WTC11 (cell line): ENCODE measurements at places on chromosomes 16 and 17.

DNA sequence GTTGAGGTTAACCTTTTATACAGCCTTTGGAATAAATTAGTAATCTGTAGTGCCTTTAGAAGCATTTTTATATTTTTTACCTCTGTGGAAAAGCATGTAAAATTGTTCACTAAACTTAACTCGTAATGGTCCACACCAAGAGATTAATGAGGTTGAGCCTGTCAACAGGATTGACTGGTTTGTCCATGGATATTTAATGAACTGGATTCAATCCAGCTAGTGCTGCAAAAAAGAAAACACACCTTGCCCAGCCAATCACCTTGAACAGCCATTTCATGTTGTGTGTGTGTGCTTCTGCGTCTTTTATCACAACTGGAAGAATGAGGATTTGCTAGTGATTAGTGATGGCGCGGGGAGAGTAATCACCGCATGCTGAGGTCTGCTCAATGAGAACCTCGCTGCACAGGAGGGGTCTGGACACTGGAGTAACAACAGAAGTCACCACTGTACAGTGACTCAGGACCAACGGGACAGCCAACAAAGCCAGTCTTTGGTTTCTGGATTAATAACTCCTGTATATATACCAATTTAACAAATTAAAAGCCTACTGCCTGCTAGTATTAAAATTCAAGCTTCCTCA lies 33.7 kb downstream of the LITAFD start:
- no peak for DNase-seq

- DNase-seq: no peak
Observed at GRCh38 chr17:62900096-62900495, 65.9 kb upstream of the TANC2 start.

DNA sequence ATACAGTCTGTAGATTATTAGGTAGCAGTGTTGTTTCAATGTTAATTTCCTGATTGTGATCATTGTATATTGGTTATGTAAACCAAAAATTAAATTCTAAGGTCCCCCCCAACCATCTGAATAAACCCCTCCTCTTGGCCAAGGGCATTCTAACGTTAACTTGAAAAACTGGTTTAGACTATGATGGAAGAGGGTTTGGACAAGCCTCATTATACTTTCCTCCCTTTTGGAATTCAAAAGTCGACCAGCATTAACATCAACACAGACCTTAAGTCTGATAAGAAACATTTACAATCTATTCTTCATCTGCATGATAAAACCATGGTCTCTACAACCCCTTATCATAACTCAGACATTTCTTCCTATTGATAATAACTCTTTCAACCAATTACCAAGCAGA lies 20.6 kb upstream of the KIFC3 start:
- DNase-seq: no peak

- DNase-seq: peak; percentile 71
Observed at GRCh38 chr16:3115561-3115960, 3.2 kb downstream of the ZNF205 start.

GRCh38 chr16:81066681-81067080 lies 10.4 kb downstream of the C16orf46 start:
- no peak for DNase-seq

DNA sequence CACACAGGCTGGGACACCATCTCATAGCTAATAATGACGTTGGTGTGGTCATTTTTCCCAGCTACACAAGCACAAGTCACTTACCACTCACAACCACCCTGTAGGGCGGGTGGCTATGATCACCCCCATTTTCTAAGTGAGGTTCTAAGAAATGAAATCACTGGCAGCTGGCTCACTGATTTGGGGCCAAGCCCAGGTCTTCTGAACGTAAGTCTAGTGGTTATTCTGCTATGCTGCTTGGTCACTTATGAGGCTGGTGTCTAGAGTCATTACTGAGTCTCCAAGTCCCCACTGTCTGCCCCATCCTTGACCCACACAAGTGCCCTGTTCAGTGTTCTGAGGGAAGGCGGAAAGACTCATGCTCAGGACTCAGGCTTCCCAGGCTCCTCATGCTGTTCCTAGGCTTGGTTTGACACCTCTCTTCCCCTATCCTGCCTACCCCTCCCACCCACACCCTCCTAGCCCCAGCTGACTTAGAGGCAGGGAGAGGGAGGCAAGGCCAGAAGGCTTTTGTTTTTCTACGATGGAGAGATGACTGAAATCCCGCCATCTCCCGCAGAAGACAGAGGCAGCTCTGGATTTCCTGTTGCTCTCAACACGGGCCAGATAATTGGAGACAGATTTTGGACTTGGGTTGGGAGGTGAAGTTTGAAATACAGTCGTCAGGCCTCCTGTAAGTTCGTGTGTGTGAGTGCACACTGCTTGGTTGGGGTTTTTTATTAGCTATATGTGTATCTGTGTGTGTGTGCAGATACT lies 32.2 kb downstream of the FZD2 start:
- no peak for DNase-seq

DNA sequence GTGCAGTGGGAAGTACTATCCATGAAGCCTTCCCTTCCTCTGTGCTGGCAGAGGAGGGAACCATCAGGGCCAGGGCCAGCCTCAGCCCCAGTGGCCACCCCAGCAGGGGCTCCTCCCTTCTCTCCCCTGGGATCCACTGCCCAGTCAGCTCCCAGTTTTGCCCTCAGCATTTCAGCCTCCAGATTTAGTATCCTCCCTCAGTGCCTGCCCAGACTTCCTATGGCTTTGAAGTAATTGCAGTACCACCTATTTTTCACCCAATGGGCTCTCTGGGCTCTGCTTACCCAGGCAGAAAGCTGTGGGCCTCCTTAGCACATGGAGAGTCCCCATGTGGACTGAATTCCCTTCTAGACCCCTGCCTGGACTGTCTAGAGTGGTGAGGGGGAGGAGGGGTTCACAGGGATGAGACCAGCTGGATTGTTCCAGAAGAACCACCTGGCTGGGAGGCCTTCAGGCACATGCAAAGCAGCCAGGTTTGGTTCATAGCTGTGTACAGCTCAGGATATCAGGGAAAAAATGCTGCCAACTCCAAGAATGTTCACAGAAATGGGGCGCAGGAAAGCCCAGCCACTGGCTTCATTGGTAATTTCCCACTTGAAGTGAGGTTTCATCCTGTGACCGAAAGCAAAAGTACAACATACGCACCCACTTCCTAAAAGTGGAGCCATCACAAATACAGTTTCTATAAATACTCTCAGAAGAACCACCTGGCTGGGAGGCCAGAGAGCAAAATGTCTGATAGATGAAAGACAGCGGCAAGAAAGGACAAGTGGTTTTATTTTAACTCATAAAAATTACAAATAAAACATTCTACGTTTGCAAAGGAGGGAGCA lies 15.2 kb upstream of the HERPUD1 start:
- no peak for DNase-seq

- DNase-seq: no peak
Observed at GRCh38 chr17:72294487-72294893, 173.7 kb downstream of the SOX9 start.

GRCh38 chr16:30723725-30724355 lies 24.4 kb upstream of the PHKG2 start:
- no peak for DNase-seq

- no peak for DNase-seq
Observed at GRCh38 chr17:7838090-7839075, 4.4 kb downstream of the KDM6B start.

DNA sequence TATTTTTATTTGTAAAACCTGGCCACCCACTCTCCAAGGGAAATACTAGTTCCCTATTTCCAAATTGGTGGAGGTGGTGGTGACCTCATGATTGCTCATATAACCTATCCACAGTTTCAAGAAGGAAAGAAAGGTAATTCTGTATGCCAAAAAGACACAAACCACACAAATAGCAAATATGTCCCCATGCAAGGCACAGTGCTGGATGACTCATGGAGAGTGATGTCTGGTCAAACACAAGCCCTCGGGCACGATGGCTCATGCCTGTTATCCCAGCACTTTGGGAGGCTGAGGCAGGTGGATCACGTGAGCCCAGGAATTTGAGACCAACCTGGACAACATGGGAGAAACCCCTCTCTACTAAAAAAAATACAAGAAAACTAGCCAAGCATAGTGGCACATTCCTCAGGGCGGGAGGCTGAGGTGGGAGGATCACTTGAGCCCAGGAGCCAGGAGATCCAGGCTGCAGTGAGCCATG lies 64.2 kb downstream of the GNA13 start:
- no peak for DNase-seq

DNA sequence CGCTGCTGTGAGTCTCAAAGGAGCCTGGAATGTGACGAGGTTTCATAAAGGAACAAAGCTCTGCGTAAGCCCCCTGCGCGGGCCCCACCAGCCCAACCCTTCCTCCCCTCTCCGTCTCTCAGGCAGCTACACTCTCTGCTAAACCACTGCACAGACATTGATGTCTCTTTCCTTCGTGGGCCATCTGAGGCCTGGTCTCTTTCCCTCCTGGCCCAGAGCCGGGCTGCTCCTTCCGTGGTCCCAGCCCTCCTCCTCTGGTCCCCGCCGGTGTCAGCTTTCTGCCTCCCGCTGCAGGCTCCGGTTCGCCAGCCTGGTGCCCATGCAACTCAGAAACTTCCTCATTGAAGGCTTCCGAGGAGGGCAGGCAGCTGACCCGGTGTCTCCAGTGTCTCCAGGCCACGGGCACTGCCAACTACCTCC lies 7.4 kb downstream of the SCARF1 start:
- no peak for DNase-seq

DNA sequence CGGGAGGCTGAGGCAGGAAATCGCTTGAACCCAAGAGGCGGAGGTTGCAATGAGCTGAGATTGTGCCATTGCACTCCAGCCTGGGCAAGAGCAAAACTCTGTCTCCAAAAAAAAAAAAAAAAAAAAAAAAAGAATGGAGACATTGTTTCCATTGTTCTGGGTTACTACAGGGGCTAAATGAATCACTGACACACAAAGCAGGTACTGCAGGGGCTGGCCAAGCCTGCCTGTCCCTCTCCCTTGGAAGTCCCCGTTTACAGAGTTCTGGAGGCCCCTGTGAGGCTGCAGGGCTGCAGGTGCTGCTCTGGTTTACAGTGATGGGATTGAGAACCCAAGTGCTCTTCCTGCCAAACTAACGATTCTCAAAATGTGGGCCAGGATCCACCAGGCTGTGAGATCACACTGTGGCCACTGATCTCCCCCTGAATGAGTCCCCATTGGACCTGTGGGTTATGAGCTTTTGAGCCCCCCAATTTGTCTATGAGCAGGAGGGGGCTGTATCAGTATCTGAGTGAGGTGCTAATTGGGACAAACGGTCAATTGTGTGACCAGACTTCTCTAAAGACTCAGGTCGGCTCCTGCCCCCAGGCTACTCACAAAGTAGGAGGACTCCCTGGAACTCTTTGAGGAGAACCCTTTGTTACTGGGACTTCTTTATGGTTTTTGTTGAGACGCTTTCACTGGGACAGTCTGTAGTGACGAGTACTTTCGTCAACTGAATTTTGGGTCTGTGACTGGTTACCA lies 39.0 kb downstream of the DNAH17 start:
- DNase-seq: no peak

DNA sequence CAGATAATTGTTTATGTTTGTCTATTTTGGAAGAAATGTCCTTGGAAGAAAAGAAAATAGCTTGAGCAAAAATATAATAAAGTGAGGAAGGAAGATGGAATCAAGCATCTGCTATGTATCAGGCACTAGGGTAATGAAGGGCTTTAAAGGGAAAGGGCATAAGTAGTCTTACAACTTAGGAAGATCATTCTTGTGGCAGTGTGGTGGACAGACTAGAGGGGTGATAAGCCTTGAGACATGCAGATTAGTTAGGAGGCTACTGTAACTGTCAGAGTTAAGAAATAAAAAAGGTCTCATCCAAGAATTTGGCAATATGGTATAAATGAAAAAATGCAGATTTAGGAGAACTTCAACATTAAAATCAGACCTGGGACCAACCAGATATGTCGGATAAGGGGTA lies 14.9 kb downstream of the FAM222B start:
- no peak for DNase-seq

DNA sequence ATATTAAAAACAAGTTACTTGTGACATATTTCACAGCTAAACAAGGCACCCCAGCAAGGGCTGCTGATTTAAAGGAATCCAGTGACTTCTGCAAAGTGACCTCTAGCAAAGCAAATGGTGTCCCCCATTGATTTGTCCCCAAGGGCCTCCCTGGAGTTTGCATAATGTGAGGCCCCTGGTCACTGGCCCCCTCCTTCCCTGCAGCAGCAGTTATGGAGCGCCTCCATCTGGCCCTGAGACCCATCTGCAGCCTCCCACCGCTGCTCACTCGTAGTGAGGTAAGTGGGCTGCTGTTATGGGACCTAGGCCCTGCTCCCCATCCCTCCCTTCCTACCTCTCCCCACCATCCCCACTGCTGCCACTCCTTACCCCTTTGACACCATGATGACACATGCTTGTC lies 19.6 kb upstream of the EEF2K start:
- peak; percentile 80 for DNase-seq

DNA sequence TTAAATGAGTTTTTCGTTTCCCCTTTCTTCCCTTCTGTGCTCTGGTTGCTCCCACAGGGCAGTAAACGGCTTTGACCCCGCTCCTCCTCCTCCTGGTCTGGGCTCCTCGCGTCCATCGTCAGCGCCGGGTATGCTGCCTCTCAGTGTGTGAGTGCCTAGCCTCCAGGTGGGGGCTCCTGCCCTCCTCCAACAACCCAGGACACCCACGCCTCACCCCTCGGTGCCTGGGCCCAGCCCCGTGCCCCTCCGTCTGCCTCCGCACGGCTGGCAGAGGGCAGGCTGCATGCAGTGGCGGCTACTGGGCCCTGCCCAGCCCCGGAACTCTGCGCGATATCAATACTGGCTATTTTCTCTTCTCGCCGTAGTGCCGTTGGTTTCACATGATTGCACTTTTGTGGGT lies 31.2 kb downstream of the NDEL1 start:
- no peak for DNase-seq

GRCh38 chr17:45380046-45380765 lies 52.5 kb downstream of the ARHGAP27 start:
- no peak for DNase-seq

GRCh38 chr16:89191901-89192185 lies 8.5 kb downstream of the SLC22A31 start:
- DNase-seq: peak; percentile 16

DNA sequence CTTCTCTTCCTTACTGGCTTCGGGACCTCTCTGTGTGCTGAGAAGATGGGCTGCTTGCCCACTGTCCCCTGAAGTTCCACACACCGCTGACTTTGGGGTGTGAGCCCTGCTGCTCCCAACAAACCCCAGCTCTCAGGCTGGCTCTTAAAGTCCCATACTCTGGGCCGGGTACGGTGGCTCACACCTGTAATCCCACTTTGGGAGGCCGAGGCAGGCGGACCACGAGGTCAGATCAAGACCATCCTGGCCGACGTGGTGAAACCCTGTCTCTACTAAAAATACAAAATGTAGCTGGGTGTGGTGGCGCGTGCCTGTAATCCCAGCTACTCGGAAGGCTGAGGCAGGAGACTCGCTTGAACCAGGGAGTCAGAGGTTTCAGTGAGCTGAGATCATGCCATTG lies 17.2 kb downstream of the CD7 start:
- no peak for DNase-seq

GRCh38 chr17:32267690-32268205 lies 2.1 kb downstream of the RHBDL3 start:
- peak; percentile 35 for DNase-seq

- no peak for DNase-seq
Observed at GRCh38 chr17:18949566-18949965, 2.4 kb upstream of the SLC5A10 start.

DNA sequence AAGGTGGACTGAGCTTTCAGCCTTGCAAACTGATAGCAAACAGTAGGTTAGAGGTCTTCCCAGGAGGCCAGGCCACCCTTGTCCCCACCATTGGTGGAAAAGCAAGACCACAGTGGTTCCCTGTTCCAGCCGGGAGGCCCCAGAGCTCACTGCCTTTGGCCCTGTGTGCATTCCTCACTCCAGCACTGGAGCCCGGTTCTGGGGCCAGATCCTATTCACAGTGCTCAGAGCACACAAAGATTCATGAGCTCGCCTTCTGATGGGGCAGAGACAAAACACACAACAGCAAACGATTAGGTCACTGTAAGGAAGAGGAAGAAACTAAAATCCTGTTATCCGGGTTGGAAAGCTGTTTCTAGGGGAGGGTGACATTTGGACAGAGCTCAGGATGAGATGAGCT lies 5.6 kb upstream of the PGS1 start:
- no peak for DNase-seq
